ENCODE measurements at places on chromosomes 6 and 20. TPM values are rescaled to one million over a fixed set of nuclear protein-coding genes. Genes with fewer than 3 reads are reported as not detected.

The GSTA3 gene
- not detected for total RNA-seq

The POU3F2 gene
- not detected for total RNA-seq

The ROS1 gene
- 0.43 TPM for total RNA-seq

The UBE3D gene
- 7.1 TPM for total RNA-seq

The LY6G6F gene
- total RNA-seq = not detected

The SLC2A10 gene
- total RNA-seq = 48.0 TPM

The MCHR2 gene
- not detected for total RNA-seq

The RHAG gene
- not detected for total RNA-seq

The TMEM151B gene
- total RNA-seq = not detected

The TNFRSF6B gene
- total RNA-seq = 39.9 TPM

The TULP1 gene
- total RNA-seq = not detected

The FERMT1 gene
- 4.2 TPM for total RNA-seq

The KCNK17 gene
- total RNA-seq = not detected

The SYCP2 gene
- total RNA-seq = 0.22 TPM

The MAP1LC3A gene
- total RNA-seq = 69.8 TPM

The IMPG1 gene
- not detected for total RNA-seq

The VIP gene
- total RNA-seq = 0.32 TPM

The ASIP gene
- not detected for total RNA-seq

The SCUBE3 gene
- total RNA-seq = 31.5 TPM

The HSPA1L gene
- total RNA-seq = 1.3 TPM

The SLC17A2 gene
- total RNA-seq = not detected

The DZANK1 gene
- 3.4 TPM for total RNA-seq

The WFDC10B gene
- total RNA-seq = not detected

The ULBP2 gene
- total RNA-seq = 23.8 TPM

The BIRC7 gene
- total RNA-seq = not detected

The SIRPG gene
- total RNA-seq = not detected

The GUCA1A gene
- total RNA-seq = not detected

The GNRH2 gene
- not detected for total RNA-seq

The BPIFB4 gene
- total RNA-seq = not detected

The ATP9A gene
- 14.2 TPM for total RNA-seq

The CLDN20 gene
- not detected for total RNA-seq

The OPRM1 gene
- not detected for total RNA-seq

The MYLK4 gene
- 0.51 TPM for total RNA-seq

The RSPH9 gene
- total RNA-seq = not detected

The DSP gene
- total RNA-seq = 108 TPM

The PACRG gene
- total RNA-seq = 0.13 TPM

The DDX43 gene
- 0.11 TPM for total RNA-seq

The SIRPD gene
- total RNA-seq = not detected

The FOXS1 gene
- not detected for total RNA-seq

The PRDM13 gene
- total RNA-seq = not detected

The NCR2 gene
- total RNA-seq = not detected

The ACTL10 gene
- total RNA-seq = 3.4 TPM

The KIAA0408 gene
- 1.4 TPM for total RNA-seq

The SLC4A11 gene
- 0.63 TPM for total RNA-seq

The SLC22A16 gene
- not detected for total RNA-seq

The GLP1R gene
- not detected for total RNA-seq

The SPATA25 gene
- not detected for total RNA-seq

The SLC22A7 gene
- not detected for total RNA-seq

The MTG2 gene
- total RNA-seq = 30.5 TPM

The TUBB2B gene
- total RNA-seq = 10.4 TPM
